Tibial artery (tissue), 4 donors: ENCODE measurements at places on chromosomes 12 and 14.

DNA sequence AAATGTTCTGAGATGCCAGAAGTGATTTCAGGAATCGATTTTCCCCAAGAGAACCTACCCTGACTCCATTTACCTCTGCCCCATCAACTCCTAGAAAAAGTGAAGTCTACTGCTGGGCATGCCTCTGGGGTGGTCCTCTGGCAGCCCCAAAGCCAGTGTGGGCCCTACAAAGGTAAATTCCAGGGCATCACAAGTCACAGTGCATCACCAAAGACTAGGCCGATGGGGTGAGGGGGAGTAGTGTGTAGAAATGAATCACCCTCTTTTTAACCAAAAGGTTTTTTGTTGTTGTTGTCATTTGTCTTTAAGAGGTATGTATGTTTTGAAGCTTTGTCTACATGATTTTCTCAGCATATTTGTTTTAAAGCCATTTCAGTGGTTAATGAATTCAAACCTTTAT lies 46.4 kb upstream of the RTRAF start:
- DNase-seq = no peak

DNA sequence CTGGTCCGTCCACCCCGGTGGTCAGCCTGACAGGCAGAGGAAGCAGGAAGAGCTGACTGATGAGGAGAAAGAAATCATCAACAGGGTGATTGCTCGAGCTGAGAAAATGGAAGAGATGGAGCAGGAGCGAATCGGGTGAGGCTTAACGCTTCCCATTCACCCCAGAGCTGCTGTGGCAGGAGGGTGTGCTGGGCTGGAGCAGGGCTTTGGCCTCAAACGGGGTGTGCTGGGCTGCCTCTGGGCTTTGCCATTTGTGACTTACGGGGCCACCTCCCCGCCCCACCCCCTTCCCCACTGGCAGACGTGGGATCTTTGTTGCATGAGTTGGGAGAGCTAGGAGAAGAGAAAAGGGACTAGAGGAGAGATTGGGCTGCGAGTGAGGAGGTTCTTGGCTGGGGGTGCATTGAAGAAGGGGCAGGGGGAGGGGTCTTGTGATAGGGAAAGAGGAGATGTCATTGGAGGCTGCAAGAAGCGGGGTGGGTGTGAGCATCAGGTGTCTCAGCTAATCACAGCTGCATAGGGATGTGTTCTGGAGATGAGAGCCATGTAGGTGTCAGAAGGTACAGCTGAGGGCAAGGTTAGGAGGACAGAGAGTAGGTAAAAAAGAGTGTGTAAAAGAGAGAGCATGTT lies 56.3 kb downstream of the RPH3A start:
- no peak for DNase-seq

DNA sequence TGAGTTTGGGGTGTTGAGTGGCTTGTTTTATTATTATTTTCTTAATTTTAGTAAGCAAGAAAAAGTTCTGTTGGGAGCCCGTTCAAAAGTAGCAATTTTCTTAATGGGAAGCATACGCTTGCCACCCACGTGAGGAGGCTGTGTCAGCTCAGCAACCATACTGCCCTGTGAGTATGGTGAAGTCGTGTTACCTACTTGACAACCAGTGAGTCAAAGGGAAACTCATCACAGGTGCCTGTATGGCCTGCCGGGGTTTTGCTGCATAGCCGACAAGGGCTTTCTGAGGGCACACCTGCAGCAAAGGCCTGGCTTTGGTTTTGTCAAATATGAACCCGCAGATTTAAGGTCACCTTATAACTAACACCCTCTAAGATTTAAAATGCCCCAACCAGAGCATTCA lies 31.1 kb downstream of the PITPNM2 start:
- no peak for DNase-seq

- DNase-seq = no peak
These were observed 19.0 kb upstream of the RAB3IP start for GRCh38 chr12:69719336-69720316.

GRCh38 chr14:61518403-61518802 lies 176.9 kb upstream of the HIF1A start:
- DNase-seq = no peak
